ENCODE measurements at places on chromosomes 16 and 17. TPM values are rescaled to one million over a fixed set of nuclear protein-coding genes. Genes with fewer than 3 reads are reported as not detected.

Gene HP
- total RNA-seq: 4.7 TPM

Gene TMEM100
- total RNA-seq: 20.6 TPM

Gene HID1
- 13.0 TPM for total RNA-seq

Gene PNMT
- 5.6 TPM for total RNA-seq

Gene MED9
- 18.9 TPM for total RNA-seq

Gene CA5A
- total RNA-seq: not detected

Gene CES1
- 10.1 TPM for total RNA-seq

Gene TP53TG3
- total RNA-seq: not detected

All from vagina (tissue), 2 donors.